Stimulated activated CD4-positive, alpha-beta T cell treated with anti-CD3 and anti-CD28 coated beads, TNF-alpha, amount 100 ng/mL, for 4 hours (primary cell): ENCODE measurements at places on chromosomes 4 and X.

DNA sequence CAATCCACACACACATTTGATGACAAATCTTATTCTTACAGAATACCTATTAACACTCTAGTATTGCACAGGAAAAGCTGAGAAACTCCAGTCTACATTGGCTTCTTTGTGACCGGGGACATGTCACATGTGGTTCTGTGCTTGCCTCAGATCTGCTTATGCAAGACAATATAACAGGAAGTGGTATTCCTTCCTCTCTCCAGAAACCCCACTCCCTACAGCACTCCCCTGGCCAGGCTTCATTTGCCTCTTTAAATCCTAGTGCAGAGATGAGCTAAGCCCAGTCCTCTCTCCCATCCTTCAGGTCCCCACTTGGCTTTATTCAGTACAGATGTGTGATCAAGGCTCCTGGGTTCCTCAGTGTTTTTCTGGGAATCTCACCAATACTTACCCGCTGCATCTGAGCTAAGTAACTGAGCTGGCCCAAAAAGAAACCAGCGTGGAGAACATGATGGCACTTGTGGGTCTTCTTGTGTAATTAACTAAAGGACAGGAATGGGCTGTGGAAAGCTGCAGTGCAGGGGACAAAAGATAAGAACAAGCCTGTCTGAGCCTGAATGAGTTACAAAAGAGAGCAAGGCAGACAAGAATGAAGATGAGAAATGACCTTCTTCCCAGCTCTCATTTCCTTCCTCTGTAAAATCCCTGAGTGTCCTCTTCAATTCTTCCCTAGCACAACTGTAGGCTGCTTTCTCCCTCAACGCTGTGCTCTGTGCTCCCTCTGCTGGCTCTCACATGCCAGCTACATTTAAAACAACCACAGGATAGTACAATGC lies 105.6 kb downstream of the HNRNPD start:
- DNase-seq = no peak

DNA sequence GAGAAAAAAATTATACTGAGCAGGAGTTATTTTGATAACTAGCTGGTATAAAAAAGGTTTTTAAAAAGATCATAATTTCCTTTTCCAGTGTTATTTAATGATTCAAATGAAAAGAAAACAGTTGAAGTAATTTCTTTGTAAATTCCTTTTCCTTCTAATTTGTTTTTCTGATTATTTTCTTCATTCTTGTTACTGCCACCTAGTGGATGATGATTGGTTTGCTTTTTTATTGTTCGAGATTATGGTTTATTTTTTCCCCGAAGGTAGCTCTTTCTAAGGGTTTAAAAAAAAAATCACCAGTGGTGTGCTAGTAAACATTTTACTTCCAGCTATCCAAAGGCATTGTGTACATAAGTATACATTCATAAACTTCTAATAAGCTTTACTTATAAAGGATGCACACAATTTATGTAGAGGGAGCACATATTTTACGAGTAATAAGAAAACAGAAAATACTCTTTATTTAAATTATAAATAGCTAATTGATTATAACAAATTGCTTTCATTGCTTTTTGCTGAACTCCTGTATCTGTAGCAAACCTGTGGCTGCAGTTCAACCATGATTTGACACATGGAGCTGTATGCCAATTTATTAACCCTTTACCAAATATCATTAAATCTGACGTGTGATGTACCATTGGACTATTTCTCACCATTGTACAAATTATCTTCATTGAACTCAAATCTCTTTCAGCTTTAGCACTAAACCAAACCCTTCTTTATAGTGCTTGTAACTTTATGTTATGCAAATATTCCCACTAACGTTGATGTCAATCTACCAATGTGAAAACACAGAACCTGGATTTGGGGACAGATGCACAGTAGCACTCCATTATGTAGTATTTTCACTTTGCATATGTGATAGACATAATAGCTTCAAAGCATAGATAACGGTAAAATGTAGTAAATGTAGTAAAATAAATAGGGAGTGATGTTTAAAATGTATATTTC lies 97.8 kb upstream of the ANK2 start:
- no peak for DNase-seq

GRCh38 chr4:88445252-88445651 lies 11.7 kb upstream of the HERC5 start:
- DNase-seq = no peak

- DNase-seq = no peak
Measured at GRCh38 chrX:52574416-52575275, 57.8 kb upstream of the XAGE1B start.

DNA sequence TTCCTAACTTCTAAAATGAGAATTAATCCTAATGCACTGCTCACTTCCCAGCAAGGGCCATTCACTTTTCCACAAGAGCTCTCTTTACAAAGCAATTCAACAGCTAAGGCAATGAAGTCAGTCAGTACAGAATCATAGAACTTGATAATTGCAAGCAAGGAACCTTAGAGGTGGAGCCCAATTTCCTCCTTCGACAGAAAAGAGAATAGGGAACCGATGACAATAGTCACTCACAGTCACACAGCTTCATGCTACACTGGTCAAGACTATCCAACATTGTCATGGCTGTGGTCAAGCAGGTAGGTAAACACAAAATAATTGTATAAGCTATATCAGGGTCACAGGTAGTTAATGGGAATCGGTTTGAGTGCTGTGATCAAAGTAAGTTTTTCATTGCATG lies 90.0 kb downstream of the ELOVL6 start:
- DNase-seq = no peak
